ENCODE measurements at places on chromosomes 6 and 20.

DNA sequence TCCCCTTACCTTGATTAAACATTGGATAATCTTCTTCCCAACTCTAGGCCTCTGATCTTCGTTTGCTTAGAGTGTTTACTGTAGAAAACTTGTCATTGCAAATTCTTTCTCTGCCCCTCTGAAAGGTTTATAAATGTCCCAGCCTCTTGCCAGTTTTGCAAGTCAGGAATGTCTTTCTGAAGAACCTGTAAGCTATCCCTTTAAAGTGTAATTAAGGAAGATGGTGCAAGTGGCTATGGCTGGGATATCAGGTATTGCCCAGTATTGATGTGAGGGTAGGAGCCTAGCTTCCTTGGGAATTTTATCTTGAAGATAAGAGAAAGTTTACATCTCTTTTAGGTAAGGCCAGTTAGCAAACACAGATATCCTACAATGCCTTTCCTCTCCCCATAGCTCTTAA is 211.0 kb upstream of the RIMS1 start:
- no peak for DNase-seq

- DNase-seq = no peak
Observed at GRCh38 chr6:17842014-17842776, 135.5 kb upstream of the NUP153 start.

DNA sequence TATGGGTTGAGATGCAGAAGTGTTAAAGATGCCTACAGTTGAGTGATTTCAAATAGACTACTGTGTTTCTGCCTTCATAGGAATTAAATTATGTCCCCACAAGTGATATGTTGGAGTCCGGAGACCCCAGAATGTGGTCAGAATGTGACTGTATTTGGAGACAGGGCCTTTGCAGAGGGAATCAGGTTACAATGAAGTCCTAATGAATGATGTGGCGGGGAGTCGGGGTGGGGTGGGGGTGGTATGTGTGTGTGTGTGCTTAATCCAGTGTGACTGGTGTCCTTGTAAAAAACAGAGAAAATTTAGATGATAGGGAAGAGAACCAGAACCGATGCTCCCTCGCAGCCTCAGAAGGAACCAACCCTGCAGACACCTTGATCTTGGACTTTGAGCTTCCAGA is 448.2 kb downstream of the QKI start:
- no peak for DNase-seq

- DNase-seq = no peak
Observed at GRCh38 chr6:148550569-148550968, 196.3 kb upstream of the UST start.

DNA sequence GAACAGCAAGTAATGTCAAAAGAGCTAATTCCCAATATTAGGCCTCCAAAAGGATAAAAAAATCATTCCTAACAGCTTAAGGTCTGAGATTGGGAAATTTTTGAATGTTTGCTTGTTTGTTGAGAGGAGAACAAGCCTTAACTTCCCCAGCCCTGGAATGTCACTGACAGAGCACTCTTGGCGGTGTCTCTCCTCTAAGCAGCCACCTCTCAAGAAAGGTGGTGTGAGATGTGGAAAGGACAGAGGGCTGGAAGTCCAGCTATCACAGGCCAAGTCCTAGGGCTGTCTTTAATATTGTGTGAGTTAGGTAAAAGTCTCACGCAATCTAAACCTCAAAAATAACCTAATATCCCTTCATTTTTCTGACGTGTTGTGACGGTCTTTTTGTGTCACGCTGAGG is 101.6 kb downstream of the MTFR2 start:
- no peak for DNase-seq

- DNase-seq = no peak
Observed at GRCh38 chr6:340991-341827, 48.9 kb downstream of the DUSP22 start.

DNA sequence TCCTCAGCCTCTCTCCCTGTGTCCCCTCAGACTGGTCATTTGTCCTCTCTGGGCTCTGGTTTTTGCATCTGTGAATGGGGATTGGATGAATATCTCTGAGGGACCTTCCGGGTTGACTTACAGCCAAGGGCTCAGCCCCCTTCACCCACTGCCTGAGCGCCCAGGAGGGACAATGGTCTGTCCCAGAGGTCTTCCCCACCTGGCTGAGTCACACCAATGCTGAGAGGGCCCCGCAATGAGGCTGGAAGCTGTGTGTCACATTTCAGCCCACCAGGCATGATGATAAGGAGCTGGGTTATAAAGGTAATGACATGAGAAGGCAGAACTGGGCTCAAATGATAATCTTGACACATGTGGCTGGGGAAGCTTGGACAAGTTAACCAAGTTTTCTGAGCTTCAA is 70.5 kb downstream of the TOX2 start:
- DNase-seq = no peak

DNA sequence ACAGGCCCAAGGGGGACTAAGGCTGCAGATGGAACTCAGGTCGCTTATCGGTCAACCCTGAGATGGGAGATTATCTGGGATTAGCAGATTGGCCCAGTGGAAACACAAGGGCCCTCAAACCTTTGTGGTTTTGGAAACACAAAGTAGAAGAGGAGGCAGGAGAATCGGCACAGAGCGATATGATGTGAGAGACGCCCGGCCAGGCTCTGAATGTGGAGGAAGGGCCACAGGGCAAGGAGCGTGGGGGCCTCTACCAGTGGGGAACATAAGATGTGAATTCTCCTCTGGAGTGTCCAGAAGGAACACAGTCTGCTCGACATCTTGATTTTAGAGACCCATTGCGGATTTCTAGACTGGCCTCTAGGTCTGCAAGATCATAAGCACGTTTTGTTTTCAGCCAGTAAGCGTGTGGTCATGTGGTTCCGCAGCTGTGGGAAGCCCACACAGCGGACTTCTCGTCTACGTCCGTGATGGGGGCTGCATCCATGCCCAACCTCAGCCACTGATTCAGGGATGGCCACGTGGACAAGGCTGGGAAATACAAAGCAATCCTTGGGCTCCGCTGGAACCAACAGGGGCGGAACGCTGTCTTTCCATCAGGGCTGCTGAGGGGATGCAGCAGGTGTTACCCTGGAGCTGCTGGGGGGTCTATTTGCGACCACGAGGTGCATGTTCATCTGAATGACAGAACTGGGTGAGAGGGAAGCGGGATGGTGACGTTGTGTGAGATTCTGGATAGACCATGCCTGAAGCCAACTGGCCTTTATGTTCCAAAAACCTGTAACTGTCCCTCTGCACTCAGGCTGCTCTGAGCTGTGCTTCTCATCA is 127.6 kb upstream of the PMEPA1 start:
- no peak for DNase-seq

- DNase-seq = no peak
Observed at GRCh38 chr6:84136364-84137050, 90.9 kb downstream of the CEP162 start.

- DNase-seq = no peak
Observed at GRCh38 chr6:146813554-146813953, 214.8 kb downstream of the ADGB start.

DNA sequence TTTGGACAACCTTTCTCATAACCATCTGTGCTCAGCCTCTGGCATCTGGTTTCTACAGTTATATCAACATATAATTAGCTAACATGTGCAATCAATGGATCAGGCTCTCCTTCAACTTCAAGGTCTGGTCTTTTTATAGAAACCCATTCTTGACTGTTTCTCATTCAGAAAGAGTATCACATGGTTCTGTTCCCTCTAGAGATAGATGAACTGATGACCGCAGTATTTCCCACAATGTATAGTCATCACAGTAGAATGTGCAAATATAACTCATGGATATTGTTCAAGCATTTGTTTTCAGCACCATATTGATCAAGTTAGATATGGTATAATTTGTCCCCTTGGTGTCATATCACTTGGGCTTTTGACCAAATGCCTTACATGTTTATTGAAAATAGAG is 656.2 kb downstream of the FRK start:
- no peak for DNase-seq

DNA sequence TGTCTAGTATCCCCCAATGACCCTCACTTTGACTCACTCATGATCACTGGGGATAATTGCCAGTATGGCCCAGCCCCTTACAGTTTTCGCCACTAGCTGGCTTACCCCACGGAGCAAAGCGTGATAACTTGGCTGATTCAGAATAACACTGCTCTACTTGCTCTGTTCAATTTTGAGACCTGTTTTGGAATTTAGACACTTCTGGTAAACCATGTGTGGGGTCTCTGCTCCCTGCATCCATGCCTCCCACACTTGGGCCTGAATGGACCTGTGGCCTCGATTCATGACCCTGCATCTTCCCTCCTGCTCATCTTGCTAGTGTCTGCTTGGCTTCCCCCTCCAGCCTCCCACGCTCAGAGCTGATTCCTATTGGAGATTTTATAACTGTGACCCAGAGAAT is 48.9 kb downstream of the FOXA2 start:
- no peak for DNase-seq

- no peak for DNase-seq
Observed at GRCh38 chr20:64042054-64042781, 6.2 kb downstream of the C20orf204 start.

DNA sequence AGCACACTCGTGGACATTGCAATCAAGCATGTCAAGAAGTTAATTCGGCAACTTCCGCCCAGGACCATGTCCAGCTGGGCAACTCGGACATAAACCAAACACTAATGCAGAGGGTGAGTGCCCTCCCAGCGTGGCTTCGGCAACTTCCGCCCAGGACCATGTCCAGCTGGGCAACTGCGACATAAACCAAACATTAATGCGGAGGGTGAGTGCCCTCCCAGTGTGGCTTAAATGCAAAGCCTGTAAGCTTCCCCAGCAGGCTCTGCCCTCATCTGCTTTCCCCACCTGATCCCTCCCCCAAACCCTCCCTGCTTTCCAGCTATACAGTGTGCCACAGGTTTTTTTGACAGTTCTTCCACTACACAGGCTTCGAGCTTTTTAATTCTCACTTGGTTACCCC is 143.4 kb downstream of the PXDC1 start:
- no peak for DNase-seq

GRCh38 chr6:158869826-158870648 is 50.9 kb upstream of the EZR start:
- peak; percentile 64 for DNase-seq

- DNase-seq = no peak
Observed at GRCh38 chr20:44703183-44703925, 11.8 kb upstream of the CCN5 start.

- no peak for DNase-seq
Observed at GRCh38 chr6:166933396-166933795, 23.0 kb downstream of the RNASET2 start.

DNA sequence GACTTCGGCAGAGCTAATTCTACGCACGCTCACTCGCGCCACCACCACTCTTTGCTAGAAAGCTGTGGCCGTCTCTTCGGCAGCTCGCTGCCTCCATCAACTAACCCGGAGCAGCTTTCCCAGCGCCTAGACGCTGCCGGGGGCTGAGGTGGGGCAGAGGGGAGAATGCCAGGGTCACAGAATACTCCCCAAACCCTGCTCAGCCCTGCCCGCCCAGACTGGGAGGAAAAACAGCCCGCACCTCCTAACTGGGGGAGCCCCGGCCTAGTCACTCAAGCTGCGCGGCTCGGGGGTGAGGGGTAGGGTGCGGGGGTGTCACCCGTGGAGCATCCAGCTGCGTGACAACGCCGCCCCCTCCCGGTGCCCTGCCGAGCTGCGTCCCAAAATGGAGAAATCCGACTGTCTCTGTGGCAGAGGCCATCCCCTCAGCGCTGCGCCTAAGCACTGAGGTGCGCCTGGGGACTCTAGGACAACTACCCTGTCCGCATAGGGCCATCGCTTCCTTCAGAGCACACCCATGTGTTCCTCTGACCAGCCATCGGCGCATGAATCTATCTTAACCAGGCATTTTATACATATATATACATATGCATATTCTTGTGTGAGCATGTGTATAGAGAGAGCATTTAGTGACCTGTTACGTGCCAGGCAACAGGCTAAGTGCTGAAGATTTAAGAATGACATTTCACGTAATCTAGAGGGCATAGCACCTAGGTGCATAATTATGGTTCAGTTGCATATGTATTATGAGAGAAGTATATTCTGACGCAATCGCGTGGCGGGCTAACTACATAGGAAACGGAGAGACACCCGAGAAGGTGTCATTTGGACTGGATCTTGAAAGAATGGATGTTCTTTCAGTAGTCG is 1.5 kb upstream of the TENT5A start:
- no peak for DNase-seq

DNA sequence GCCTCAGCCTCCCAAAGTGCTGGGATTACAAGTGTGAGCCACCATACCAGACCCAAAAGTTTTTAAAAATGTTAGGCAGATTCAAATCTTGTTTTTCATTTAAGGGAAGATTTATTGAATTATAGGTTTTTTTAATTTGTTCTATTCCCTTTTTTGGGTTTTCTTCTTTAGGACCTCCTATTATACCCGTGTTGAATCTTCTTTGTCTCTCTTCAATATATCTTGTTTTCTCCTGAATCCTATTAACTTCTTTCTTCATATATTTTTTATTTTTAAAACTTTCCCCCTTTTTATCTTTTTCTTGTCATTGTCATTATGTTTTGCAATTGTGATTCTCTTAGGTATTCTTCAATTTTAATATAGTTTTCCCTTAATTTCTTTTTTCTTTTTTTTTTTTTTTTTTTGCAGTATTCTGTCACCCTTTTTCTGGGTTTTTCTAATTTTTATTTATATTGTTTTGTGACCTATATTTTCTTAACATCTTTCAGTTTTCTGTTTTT is 45.9 kb upstream of the NOP56 start:
- no peak for DNase-seq

- DNase-seq = no peak
Observed at GRCh38 chr6:166490671-166491500, 95.6 kb downstream of the RAMACL start.

- no peak for DNase-seq
Observed at GRCh38 chr20:59144831-59145196, 18.8 kb upstream of the ZNF831 start.

DNA sequence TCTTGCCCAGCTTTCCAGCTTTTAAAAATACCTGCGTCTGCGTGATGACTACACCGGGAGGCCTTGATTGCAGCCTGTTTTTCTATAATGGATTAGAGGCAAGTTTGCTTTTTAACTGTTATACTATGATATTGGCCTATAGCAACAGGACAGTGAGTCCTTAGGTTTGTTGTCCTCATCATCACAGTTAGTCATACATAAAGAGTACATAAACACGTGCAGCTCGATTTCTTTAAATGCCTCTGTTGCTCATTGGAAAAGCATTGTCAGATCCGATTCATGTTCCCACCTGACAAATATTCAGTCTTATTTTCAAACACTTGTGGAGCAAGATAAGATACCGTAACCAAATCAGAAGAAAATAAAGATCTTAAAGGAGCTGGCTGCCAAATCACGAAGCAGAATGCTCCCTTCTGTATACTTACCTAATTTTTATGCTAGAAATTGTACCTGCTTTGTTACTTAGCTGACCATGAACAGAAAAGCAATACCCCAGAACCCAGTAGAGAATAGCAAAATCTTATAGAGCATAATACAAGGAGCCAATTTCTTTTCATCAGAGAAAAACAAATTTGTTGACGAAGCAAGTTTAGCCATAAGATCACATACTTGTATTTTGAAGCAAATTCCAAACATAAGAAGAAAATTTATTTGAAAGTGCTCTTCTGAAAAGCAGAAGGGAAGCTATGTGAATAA is 100.4 kb downstream of the TMEM200A start:
- no peak for DNase-seq
